ENCODE measurements at places on chromosomes 6 and 20.

DNA sequence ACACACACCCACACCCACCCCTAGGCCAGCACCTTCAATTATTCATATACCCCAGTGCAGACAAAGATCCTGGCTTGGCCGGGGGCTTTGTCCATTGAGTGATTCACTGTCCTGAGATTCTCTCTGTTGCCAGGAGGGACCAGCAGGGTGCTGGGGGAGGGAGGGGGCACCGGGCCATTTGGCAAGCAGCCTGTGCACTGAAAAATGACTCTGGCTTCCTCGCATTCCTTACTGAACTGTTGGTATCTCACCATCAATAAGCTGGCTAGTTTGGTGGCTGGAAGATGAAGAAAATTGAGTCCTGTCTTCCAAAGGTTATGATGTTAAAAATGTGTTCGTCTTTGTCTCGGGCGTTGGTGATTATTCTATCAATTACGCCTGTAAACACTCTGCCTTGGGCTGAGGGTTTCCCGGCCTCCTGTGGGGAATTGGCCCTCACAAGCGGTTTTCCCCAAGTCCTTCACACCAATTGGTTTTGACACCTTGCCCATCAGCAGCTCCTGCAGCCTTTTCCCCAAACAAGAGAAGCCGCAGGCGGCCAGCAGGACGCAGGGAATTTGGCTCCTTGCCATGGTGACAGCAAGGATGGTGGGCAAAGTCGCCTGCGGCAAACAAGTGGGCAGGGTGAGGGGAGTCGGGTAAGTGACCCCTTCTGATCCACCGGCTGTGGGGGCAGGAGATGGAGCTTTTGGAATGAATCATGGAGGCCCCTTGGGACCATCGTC, 4.9 kb downstream of the VSTM2L start:
- no peak for DNase-seq

DNA sequence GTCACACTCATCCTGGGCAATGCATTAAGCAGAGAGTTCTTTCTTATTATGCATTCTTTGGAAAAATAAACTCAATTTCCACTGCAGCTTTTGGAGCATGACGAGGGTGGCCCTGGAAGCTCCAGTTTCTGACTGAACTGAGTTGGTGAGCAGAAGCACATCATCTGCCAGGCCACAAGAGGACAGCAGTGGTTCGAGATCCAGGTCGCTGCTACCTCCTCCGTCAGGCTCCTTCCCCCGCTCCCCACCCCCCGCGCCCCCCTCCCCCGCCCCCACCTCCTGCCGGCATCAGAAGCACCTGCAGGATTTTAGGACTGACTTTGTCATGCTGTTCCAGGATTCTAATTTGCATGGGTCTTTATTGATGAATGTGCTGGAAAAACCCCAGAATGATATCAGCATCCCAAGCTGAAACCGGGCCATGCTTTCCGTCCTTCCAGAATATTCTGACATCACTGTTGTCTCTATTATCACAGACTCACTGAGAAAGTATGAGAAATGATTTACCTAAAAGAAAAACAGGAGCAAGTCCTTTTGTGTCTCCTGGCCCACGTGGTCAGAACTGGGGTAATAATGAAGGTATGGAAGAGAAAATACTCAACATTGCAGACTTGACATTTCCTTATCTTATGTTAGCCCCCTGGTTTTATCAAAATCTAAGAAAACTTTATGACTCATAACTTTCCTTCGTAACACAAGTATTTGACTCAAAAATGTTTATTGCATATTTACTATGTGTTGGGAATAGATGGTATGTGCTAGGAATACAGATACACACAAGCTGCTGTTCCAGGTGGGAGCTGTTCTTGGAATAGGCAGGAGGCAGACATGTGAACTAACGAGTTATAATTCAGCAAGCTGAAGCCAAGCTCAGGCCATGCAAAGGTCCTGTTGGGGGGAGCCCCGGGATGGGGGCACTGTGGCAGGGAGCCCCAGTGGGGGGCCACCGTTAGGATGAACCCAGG, 220.2 kb upstream of the EXOC2 start:
- no peak for DNase-seq

DNA sequence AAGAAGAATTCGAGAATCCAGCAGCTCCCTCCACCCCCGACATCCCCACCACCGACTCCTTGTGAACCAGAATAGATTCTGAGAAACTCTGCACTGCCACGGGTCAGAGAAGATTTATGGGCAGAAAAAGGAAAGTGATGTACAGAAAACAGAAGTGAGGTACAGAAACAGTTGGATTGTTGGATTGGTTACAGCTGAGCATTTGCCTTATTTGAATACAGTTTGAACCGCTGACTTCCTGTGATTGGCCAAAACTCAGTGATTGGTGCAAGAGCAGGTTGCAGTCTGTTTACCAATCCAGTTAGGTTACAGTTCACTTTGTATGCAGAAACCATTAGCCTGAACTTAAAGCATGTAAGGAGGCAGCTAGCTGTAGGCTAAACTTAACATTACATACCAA, 131.2 kb upstream of the HDDC2 start:
- DNase-seq, result no peak

DNA sequence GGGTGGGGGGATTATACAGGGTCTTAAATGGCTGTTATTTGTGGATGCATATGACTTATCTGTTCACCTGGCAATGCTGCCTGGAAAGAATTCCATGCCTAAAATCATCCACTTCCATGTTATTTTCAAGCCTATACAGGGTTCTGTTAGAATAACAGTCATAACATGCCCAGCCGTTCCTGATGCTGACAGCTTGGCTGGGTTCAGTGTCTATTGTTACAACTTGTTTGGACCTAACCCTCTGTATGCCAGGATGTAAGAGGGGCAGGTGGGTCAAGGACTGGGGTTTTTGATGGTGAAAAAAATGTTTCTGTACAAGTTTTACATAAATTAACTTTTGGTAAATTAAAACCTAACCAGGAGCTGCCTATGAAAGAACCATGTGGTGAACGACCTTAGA, 79.8 kb downstream of the GINS1 start:
- no peak for DNase-seq

- no peak for DNase-seq
Measured at GRCh38 chr6:148035806-148036390, 306.7 kb upstream of the SASH1 start.

DNA sequence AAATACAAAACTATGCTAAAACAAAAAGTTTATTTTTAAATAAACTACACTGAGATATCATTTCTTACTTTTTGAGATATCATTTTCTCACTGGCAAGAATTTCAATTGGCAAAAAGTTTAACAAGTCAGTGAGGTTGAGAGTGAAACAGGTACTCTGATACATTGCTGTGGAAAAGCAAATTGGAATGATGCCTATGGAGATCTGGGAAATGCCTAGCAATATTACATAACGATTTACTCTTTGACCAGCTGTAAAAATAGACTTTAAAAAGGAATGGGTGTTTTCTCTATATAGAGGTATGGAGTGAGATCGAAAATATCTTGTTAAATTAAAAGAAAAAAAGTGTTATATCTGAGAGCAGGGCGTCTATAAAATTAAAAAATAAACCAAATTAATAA, 16.9 kb downstream of the CGAS start:
- no peak for DNase-seq

- no peak for DNase-seq
Measured at GRCh38 chr6:36414481-36414880, 27.0 kb upstream of the ETV7 start.

- no peak for DNase-seq
Measured at GRCh38 chr6:39614393-39614950, 110.7 kb downstream of the KIF6 start.

DNA sequence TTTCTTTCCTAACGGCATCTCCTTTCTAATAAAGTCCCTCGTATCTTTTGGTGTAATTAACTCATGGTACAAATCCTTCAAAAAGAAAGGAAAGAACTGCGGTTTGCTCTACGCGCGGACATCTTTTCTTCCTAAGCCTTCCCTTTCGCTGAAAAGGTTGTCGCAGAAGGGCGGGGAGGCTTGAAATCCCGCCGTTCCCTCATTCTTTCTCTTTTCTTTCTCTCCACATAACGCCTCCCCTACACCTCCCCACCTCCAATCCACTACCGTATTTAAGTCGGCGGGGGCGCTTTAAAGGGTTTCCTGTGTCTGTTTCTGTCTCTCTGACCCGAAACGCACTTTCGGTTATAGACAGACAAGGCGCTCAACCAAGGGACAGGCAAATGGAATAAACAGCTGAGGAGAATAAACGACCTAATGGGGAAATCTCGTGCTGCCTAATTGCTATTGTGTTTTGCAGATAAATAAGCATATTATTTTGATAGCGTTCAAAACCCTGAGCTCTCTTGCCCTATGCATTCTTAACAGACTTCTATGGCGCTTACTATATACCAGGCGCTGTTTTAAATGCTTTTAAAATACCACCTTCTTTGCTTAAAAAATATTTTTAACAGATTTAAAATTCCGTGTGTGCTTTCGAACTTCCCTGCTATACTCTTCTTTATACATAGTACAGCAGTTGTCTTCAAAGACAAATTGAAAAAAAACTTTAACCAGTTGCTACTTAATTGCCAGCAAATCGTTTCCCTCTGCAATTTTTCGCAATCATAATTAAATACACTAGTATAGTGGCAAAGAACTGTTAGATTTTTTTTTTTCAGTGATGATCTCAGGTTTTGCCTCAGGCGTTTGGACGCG, 2.5 kb upstream of the HEY2 start:
- peak; percentile 50 for DNase-seq

GRCh38 chr6:18668994-18669393, 281.8 kb downstream of the RNF144B start:
- DNase-seq, result no peak

- no peak for DNase-seq
Measured at GRCh38 chr6:102520966-102521365, 1127.5 kb downstream of the GRIK2 start.

GRCh38 chr6:3402310-3403237, 54.3 kb downstream of the SLC22A23 start:
- no peak for DNase-seq

DNA sequence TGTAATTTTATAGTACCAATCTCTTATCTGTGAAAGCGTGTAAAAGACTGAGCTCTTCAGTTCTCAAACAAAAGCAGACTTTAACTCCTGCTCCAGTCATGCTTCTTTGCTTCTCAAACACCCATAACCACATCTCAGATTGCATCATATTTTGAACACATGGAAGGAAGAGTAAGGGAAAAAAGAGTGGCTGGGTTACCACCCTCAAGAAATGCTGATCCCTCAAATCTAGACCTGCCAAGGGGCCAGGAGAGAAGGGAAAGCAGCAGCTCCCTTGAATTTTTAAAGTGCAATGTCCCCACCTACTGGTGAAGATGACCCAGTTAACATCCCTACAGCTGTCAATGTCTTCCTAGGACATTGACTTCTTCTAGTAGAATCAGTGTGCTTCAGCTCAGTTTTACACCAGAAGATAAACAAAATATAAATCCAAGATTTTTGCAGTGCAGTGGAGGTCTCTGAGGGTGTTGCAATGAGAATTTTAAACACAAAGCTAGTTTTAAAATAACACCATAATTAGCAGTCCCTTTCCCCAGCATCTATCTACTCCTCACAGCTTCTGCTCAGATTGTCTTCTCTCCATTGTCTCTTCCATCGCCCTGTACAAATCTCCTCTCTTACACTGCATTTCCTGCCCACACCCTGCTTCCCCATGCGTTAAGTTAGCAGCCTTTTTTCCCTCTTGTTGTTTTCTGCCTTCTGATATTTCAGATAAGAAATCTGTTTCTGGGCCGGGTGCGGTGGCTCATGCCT, 22.6 kb upstream of the HLA-DQB2 start:
- no peak for DNase-seq

DNA sequence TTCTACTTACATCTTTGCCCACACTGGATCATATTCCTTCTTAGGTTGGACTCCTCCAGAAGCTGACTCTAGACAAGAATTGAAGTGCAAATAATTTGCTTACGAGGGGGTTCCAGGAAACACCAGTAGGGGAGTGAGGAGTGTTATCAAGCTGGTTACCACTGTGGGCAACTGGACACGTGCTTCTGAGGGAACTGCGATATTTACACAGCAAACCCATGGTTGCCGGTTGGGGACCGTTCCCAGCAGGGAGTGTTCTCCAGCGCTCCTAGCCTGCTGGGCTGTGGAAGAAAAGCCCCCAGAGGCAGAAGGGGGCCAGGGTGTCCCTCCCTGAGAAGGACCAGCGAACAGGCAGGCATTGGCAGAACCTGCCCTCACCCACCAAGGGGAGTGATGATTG, 21.7 kb downstream of the MDFI start:
- DNase-seq, result no peak

- DNase-seq, result no peak
Measured at GRCh38 chr6:144849920-144850319, 564.8 kb downstream of the UTRN start.

DNA sequence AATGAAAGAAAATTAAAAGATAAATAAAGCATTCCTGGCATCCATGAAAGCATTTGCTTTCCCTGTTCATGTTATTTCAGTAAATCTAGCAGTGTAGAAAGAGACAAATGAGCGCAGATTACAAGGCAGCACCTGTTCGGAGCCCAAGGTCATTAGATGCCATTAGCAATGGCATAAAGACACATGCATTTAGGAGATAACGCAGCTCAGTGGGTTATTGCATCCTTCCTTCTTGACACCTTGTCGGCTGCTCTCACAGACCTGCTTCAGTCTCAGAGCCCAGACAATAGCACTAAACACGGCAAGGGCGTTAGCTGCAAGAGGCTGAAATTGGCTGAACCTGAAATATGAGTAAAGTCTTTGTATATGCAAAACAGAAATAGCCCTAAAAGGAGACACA, 140.3 kb downstream of the ATXN1 start:
- no peak for DNase-seq

DNA sequence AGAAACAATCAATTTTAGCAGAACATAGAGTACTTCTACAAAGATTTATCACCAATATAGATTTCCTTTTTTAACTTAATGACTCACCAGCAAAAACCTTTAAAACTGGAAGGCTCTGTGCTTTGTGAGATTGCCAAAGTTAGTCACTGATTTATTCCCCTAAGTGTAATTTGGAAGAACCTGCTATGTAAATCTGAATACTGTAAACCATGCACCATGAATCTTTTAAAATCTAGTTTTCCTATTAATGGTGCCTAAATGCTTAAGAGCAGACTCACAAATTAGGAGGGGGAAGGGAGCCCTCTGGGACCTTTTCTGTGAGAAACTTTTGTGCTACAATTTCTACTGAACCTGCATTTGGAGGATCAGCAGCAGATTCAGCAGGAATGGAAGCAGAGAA, 57.8 kb upstream of the PNRC1 start:
- no peak for DNase-seq

- DNase-seq, result no peak
Measured at GRCh38 chr6:87723170-87724078, 21.4 kb upstream of the AKIRIN2 start.

- no peak for DNase-seq
Measured at GRCh38 chr6:138562691-138563090, 63.4 kb upstream of the NHSL1 start.
